Stimulated activated CD4-positive, alpha-beta T cell treated with anti-CD3 and anti-CD28 coated beads, Interleukin-2, amount 100 ng/mL, for 24 hours (primary cell): ENCODE measurements at places on chromosomes 12 and 14.
A peak's percentile ranks its signal among the peaks of the same experiment; 100 is the strongest.

GRCh38 chr12:127760996-127761395 is 506.0 kb upstream of the TMEM132C start:
- no peak for DNase-seq

DNA sequence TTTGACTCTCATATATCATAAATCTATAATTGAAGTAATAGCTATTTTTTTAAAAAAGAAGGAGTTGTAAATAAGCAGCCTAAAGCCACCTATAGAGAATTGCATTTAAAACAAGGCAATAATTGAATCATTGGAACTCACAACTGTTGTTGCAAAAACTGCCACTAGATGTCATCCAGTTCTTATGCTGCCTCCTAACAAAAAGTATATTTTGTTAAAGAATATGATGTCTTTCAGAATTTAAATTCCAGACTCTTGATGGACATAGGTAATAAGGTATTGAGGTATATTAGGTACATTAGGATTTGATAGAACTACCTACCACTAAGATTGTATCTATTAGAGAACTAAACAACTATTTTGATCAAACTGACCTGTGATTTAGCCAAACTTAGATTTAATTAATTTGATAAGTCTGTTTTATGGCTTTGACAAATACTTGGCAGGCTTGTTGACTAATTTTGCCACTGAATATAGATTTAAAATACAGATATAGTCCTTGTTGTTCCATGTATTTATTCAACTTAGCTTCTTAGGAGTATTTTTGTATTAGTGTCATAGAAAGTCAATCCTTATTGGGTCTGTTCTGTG is 401.4 kb downstream of the RPL10L start:
- DNase-seq: no peak

GRCh38 chr12:3205742-3206519 is 128.8 kb downstream of the TSPAN9 start:
- no peak for DNase-seq

DNA sequence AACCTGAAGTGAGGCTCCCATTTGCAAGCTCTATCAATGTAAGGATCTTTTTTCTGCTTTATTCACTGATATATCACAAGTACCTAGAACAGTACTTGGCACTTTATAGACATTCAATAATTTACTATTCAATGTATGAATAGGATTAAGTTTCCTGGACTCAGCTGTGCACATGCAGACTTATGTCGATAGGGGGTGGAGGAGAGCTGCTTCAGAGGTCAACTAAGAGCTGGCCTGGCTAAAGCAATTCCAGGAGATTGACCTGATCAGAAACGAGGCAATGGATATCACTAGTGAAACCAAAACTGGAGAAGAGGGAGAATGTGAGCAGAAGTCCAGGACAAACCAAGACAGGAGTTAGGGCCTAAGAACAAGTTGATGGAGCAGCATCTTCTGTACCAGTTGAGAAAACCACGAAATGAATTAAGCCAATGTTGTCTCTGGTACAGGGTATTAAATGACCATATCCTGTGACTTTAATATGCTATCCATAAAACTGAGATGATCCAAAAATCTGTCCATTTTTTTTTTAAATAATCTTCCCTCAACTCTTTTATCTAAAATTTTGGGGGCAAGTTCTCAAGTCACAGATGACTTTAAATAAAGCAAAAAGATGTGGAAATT is 169.2 kb downstream of the PIK3C2G start:
- DNase-seq: no peak

- DNase-seq: no peak
These were observed 27.5 kb upstream of the C14orf180 start for GRCh38 chr14:104551851-104552737.

DNA sequence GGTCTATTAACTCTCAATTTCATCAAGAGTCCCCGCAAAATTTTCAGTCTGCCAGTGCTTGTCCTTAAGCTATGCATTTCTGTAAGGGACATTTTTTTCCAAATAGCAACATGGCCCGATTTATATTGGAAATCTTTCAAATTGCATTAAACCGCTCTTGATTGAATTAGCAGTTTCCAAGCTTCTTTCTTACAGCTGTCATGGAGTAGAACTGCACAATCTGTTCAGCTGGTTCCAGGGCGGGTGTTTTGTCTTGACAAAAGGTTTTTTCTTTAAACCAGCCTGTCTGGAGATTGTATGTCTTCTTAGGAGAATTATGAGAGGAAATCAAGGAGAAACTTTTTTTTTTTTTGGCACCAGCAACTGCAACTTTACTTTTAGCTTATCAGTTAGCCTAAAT is 185.8 kb downstream of the ALG10B start:
- DNase-seq: no peak

- no peak for DNase-seq
These were observed 123.5 kb upstream of the FBXO33 start for GRCh38 chr14:39555749-39556148.

DNA sequence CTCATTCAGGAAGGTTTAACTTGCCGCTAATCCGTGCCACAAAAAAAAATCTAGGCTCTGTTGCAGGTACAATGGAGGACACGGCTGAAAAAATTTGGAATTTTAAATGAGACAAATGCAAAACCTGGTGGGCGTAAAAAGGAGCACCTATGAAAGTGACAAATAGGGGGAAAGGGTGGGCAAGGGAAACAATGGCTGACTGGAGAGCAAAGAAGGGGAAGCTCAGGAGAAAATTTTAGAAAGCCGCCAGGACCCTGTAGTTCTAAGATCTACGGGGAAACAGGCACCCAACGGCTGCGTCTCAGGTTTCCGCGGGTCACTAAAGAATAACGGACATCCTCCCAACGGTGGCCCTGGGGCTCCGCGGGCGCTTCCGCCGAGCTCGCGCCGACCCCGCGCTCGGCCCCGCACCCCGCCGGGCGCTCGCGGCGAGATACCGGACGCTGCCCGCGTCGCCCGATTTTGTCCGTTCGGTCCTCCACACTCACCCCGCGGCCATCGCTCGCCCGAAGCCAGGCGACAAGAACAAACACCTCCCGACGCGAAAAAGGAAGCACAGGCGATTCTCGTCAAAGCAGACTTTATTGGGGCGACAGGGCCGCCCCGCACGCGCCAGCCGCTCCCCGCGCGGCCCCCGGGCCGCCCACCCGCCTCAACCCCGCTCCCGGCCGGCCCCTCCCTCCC is 1.1 kb upstream of the YY1 start:
- peak; percentile 57 for DNase-seq
